Mammary epithelial cell (primary cell): ENCODE measurements at places on chromosomes 7 and 10. TPM values are rescaled to one million over a fixed set of nuclear protein-coding genes. Genes with fewer than 3 reads are reported as not detected.

DNA sequence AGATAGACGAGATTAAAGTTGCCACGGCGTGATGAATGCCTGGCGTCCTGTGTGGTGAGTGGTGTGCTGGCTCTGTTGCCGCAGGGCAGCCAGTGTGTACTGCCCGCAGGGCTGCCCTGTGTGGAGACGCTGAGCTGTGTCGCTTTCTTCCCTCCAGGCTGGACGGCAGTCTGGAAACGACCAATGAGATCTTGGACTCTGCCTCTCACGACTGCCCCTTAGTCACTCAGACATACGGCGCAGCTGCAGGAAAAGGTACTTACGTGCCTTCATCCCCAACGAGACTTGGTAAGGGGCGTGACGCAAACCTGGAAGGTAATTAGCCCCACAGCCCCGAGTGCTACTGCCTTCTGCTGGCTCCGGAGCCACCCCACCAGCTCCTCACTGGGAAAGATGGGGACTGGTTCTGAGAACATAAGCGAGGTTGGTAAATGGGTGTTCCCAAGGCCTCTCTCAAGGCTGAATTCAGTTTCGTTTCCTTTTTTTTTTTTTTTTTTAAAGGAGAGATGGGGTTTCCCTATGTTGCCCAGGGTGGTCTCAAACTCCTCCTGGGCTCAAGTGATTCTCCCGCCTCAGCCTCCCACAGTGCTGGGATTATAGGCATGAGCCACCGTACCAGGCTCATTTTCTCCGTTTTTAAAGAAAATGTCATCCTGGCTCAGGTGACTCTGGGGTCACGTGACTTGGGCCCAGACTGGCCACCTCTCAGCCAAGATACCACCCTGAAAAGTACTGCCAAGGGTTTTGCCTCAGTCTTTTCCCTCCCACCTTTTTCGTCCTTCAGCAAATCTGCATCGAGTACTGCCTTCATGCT, 39.6 kb downstream of the WIPI2 start:
- DNase-seq = no peak

DNA sequence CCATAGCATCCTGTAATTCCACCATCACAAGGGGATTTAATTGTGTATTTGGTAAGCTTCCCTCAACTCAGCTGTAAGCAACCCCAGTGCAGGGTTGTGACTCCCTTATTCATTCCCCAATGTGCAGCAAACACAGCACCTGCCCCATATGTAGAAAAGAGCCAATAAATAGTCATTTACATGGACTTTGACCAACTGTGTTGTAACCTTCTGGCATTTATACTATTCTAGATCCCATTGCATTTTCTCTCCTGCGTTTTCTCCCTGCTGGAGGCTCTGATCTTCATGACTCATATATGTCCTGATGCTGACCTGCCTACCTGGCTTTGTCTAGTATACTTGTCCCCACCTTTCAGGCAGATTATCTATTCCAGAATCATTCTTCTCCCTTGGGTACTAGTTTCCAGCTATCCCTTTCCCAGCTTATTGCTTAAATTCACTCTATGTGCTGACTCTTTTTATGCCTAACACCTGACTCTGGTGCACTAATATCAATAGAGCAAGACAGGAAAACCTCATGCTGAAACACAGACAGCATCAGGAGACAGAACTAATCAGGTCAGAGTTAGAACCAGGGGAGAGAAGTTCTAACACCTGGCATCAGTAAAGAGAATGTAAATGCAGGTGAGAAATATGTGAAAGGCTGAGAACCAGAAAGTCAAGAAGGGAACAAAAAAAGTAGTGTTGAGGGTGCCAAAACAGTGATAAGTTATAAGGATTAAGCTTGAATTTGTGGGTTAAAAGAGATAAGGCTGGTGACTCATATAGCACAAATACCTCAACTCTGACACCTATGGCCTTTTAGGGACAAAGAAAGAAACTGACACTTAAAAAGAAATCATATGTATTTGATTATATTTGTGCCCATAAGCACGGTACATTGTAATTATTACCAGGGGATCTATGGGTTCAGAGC, 402.7 kb downstream of the IPMK start:
- DNase-seq = peak; percentile 37

Gene SEMA4G
- 0.83 TPM for total RNA-seq

Gene TACC2
- total RNA-seq = 41.7 and 51.0 TPM in 2 replicates

Gene THNSL1
- 3.4 and 4.7 TPM in 2 replicates for total RNA-seq
